AG10803 (cell line): ENCODE measurements at places on chromosomes 11 and 22.

DNA sequence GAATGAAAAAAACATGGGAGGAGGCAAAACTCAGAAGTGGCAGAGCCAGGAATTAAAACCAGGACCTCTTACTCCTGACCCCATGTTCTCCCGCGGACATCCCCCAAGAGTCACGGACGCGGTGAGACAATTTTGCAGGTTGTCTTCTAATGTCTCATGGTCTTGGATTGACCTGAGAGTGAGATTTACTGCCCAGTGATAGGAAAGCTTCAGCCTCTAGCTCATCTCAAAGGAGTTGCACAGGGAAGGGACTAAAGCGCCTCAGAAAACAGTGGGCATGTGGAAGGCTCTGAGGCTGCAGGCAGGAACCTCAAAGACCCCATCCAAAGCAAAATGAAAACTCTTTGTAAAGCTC lies 197.4 kb downstream of the ADAMTS15 start:
- no peak for DNase-seq

DNA sequence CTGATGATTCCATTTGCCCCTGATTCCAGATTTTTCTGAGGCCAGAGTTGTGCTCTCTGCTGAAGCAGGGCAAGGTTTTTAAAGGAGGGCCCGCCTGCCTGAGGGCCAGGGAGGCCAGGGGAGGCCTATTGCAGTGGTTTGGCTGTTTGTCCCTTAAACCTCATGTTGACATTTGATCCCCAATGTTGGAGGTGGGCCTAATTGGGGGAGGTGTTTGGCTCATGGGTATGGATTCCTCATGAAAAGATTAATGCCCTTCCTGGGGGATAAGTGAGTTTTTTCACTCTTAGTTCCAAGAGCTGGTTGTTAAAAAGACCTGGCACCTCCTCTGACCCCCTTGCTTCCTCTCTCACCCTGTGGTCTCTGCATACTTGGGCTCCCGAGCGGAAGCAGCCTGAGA lies 9.2 kb downstream of the GAL3ST3 start:
- DNase-seq: no peak

DNA sequence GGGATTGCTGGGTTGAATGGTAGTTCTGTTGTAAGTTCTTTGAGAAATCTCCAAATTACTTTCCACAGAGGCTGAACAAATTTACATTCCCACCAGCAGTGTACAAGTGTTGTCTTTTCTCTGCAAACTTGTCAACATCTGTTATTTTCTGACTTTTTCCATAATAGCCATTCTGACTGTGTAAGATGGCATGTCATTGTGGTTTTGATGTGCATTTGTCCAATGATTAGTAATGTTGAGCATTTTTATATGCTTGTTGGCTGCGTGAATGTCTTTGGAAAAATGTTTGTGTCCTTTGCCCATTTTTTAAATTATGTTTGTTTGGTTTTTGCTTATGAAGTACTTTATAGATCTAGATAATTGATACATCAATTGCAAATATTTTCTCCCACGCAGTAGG lies 1025.0 kb downstream of the JRKL start:
- no peak for DNase-seq

DNA sequence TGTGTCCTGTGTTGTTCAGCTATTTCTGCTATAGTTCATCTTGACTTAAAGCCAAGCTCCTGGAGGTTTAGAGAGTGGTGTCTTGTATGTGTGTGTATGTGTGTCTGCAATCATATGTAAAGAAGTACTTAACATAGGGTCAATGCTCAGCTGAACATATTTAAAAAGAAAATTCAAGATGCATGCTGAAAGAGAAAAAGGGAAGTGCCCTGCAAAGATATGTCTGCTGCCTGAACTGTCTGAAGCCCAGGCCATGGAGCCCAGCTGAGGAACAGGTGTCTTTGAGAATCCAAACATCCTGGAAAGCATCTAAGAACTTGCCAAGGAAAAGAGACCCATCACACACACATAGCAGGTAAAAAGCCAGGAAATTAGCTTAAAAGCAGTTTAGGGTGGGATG lies 6.6 kb downstream of the TCN1 start:
- no peak for DNase-seq

DNA sequence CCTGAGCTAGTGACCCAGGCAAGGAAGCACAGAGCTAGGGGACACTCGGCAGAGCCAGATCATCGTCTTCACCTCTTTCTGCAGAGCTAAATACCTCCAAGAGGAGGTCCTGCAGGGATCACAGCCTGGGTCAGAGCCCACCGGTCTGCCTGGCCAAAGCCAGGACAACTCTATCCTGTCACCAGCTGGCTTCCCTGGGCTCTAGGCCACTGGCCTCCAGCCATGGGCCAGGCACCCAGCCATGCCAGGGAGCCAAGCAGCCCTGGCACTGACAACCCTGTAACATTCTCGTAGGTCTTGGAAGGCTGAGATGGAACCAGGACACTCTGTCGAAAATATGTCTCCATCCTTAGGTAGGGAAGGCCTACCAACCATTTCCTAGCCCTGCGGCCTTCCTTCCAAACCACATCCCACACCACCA lies 270.1 kb downstream of the BUD13 start:
- DNase-seq: no peak
